ENCODE measurements at places on chromosomes 2 and 18. TPM values are rescaled to one million over a fixed set of nuclear protein-coding genes. Genes with fewer than 3 reads are reported as not detected.

DNA sequence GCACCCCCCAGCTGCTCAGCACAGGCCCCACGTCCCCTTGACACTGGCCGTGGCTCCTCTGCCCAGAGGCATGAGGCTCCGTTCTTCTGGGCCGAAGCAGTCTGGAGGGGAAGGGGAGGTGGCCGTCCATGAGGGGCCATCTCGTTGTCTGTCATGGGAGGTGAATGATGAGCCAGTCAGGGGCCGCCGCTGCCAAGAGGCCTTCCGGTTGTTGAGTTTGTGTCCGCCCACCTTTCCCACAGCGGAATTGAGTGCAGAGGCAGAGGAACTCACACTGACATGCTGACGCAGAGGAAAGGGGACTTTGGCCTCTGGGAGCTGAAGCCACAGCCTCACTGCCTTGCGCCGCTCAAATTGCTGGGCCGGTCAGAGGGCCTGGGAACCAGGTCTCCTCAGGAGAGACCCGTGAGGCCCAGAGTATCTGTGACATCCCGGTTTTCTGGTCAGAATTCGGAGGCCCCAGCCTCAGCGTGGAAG lies 268.4 kb downstream of the ATAD2B start:
- no peak for DNase-seq

GRCh38 chr2:72983500-72984161 lies 66.3 kb downstream of the EMX1 start:
- no peak for DNase-seq

- DNase-seq: no peak
Observed at GRCh38 chr2:86035376-86035882, 70.3 kb downstream of the POLR1A start.

GRCh38 chr2:239498981-239499634 lies 98.3 kb upstream of the HDAC4 start:
- DNase-seq: no peak

- peak; percentile 70 for DNase-seq
Observed at GRCh38 chr2:65407240-65407639, 25.2 kb downstream of the SPRED2 start.

- no peak for DNase-seq
Observed at GRCh38 chr2:58186501-58186900, 54.6 kb downstream of the FANCL start.

GRCh38 chr2:204339212-204339715 lies 206.0 kb upstream of the PARD3B start:
- DNase-seq: no peak

DNA sequence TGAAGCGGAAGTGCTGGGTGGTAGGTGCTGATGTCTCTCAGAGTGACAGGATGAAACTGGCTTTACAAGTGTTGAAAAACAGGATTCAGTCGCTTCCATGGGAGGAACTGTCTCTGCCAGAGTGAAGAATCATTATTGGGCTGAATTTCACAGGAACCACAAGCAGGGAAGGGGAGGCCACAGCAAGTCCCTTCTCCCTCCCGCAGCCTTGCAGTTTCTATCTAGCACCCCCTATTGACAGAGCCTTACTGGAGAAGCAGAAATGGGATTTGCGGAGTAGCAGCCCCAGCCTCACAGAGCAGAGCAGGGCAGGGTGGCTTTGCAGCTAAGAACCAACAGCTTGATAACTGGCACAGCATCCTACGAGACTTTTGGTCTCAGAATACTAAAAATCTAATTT lies 33.3 kb upstream of the RMP24 start:
- peak; percentile 86 for DNase-seq

DNA sequence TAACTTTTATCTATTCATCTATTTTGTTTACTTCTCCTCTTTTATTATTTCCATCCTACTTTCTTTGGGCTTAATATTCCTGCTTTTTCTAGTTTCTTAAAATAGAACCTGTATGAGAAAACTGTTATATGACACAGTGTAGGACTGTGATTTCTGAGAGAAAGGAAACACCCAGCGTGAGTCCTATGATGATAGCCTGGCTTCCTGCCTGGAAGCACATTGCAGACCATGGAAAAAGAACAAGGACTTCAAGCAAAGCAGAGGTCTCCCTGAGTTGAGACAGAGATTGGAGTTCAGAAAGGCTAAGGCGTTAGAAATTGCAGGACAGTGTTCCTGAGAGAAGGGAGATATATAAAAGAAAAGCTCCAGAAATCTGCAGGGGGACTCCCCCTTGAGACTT lies 7.8 kb downstream of the RBM44 start:
- no peak for DNase-seq

DNA sequence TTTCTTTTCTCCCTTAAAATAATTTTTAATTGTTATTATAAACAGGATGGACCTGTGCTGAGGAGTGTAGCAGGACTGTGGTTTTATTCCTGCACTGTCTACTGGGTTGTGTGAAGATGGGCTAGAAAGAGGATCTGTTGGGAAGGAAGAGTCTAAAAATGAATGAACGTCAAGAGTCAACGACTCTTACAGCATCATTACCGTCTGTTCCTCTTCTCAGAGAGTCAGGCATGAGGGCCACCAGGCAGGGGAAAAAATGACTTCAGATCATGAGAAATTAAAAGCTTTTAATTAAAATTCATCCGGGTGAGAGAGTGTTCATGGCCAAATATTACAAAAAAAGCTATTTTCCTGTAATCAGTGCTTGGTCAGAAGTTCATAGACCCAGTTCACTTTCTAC lies 32.6 kb downstream of the SRSF7 start:
- DNase-seq: no peak

Gene CNTNAP5
- not detected for total RNA-seq

Measured in esophagus muscularis mucosa (tissue), 4 donors.